ENCODE measurements at places on chromosomes 11 and 22.

DNA sequence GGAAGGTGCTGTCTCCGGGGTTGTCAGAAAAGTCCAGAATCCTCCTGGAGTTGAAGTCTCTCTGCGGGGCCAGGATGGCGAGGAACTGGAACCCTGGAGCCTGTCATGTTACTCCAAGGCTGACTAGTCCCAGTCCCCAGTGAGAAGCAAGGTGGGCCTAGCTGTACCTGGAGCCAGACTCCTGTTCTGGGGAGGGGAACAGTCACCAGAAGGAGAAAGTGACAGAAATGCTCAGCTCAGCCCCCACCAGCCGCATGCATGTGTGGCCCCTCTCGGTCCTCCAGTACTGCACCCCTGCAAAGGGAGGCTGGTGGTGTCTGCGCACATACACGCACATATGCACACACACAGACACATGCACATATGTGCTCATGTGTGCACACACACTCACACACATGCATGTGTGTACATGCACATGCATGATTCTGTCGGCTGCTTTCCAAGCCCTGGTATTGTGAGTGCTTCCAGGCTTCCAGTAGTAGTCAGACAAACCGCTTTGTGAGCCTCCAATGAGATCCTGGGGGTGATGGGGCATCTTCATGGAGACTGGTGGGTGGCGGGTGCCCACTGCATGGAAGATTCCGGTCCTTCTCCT is 54.3 kb downstream of the RTL6 start:
- DNase-seq, result no peak

GRCh38 chr11:128755564-128755963 is 61.7 kb downstream of the FLI1 start:
- DNase-seq, result no peak

DNA sequence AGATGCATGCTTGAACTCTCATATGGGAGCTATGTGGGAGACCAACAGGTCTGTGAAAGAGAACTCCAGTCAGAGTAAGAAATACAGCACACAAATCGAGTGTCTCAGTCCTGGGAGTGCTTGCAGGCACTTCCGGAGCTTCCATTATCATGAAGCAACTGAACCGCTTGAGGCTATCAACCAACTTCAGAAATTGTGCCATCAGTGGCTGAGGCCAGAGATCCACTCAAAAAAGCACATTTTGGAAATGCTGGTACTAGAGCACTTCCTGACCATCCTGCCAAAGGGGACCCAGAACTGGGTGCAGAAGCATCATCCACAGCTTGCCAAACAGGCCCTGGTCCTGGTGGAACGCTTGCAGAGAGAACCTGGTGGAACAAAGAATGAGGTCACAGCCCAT is 33.4 kb downstream of the GAB2 start:
- DNase-seq, result no peak

DNA sequence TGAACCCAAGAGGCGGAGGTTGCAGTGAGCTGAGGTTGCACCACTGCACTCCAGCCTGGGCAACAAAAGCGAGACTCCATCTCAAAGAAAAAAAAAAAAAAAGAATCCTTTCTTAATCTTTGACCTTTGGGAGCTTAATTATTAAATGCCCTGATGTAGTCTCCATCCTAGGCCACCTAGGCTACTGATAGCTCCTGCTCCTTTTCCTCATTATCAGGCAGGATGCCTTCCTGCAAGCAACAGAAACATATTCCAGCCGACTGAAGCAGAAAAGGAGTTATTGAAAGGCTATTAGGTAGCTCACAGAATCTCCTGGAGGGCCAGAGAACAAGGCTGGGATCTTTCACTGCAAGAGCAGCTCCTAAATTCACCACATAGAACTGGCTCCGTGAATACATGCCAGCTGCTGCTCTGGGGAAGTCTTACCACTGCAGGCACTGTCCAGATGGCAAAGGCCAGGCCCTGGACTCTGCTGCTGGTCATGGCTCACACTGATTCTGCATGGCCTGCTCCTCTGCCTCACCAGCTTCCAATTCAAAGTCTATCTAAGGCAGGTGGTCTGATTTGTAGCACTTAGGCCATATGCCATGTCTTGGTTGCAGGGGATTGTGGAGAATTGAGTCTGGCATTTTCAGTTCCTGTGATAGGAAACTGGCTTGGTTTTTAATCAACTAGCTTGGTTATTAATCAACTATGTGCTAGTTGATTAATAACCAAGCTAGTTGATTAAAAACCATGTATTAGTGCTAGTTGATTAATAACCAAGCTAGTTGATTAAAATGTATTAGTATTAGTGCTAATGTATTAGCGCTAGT is 26.0 kb upstream of the POLD3 start:
- DNase-seq, result no peak

- no peak for DNase-seq
Measured at GRCh38 chr22:34045311-34045710, 125.0 kb upstream of the LARGE1 start.
